ENCODE measurements at places on chromosomes 4 and X. TPM values are rescaled to one million over a fixed set of nuclear protein-coding genes. Genes with fewer than 3 reads are reported as not detected.
A peak's percentile ranks its signal among the peaks of the same experiment; 100 is the strongest.

GRCh38 chrX:41518841-41519220 is 71.7 kb downstream of the NYX start:
- H3K4me1 ChIP-seq = no peaks in the 10 kb centered on the region
- DNase-seq = no peak

GRCh38 chr4:163638909-163639308 is 144.4 kb downstream of the TMA16 start:
- H3K36me3 ChIP-seq = no peaks in the 10 kb centered on the region
- no peak for DNase-seq
- H3K4me3 ChIP-seq = no peak overlapping the region
- H3K27ac ChIP-seq = no peak overlapping the region
- no peaks in the 10 kb centered on the region for H3K27me3 ChIP-seq
- no peaks in the 10 kb centered on the region for H3K4me1 ChIP-seq

Gene MAGED4B
- total RNA-seq = 9.8 TPM

Gene LRIT3
- not detected for total RNA-seq

Gene GC
- 30.0 TPM for total RNA-seq

Gene MYOZ2
- total RNA-seq = 3.5 TPM

Gene UGT2A1
- total RNA-seq = not detected

DNA sequence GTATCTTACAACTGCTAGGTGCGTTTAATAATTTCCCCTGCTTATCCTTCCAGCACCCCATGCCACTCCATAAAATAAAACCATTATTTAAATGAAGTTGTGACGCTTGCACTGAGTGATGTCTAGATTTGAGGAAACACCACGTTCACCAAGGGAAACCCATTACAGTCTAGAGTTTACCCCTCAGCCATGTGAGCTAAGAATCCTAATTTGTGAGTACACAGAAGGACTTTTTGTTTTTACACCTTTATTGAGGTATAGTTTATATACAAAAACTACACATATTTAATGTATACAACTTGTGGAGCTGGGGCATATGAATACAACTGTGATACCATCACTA is 326.8 kb downstream of the RAPGEF2 start:
- H3K4me3 ChIP-seq = no peak overlapping the region
- no peaks in the 10 kb centered on the region for H3K36me3 ChIP-seq
- DNase-seq = no peak
- no peaks in the 10 kb centered on the region for H3K27me3 ChIP-seq
- H3K27ac ChIP-seq = no peak overlapping the region

DNA sequence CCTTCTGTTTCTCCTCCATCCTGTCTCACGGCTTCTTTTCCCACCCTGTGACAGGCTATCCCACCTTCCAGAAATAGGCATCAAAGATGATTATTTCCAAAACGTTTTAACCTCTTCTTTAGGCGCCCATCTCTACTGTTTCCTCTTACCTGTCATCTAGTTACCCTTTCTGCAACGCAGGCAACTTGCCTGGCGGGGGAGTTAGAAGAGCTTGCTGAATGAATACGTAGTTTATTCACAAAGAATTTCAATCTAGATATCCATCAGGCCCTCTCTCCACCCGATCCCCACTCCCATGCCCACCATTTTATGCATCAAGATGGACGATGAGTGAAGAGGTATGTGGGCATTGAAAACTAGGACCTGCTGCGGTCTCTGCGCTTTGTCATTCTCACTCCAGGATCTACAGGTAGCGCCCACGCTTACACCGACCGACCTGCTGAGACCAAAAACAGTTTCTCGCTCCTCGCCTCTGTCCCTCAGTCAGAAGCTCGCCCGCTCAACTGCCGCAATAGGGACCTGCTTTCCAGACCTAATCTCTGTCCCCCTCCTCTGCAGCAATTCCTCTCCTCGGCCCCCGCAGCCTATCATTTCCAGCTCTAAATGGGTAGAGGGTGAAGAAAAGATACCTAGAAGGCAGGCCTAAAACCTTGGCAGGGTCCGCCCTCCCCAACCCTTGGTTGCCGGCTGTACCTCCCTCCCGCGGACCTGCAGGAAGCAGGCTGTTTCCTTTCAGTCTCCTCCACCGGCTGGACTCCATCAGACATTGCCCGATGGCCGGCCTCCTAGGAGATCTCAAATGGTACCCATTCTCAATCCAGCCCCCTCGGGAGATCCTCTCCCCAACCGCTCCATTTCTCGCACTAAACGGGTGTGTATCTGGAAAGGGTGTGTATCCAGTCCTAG is 624 bp downstream of the BEX5 start:
- no peaks in the 10 kb centered on the region for H3K4me1 ChIP-seq
- DNase-seq = peak; percentile 63

All from ascending aorta (tissue), 2 donors.